ENCODE measurements at places on chromosomes 11 and 22.

DNA sequence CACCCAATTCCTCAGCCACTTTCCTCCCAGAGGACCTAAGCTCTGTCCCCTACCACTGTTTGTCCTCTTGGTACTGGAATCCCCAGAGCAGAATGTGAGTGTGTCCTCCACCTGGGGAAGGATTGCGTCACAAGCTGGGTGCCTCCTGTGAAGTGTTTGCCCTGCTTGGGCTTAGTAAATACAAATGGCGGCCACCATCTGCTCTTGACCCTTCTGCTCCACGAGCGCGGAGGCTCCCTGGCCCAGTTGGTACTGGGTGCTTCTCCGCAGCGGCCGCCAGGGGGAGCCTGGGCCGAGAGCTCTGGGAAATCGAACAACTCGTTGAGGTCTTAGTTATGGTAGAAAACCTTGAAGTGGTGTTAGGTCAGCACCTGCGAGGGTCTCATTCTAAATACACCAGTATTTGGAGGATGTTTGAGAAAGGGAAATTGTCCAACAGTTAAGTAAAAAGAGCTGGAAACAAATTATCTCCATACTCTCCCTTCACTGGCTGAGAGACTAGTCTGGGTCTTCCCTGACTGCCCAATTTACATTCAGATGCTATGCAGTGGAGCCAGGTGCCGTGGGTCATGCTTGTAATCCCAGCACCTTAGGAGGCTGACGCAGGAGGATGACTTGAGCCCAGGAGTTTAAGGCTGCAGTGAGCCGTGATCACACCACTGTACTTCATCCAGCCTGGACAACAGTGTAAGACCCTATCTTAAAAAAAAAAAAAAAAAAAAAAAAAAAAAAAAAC lies 74.6 kb upstream of the TEAD1 start:
- DNase-seq = no peak

DNA sequence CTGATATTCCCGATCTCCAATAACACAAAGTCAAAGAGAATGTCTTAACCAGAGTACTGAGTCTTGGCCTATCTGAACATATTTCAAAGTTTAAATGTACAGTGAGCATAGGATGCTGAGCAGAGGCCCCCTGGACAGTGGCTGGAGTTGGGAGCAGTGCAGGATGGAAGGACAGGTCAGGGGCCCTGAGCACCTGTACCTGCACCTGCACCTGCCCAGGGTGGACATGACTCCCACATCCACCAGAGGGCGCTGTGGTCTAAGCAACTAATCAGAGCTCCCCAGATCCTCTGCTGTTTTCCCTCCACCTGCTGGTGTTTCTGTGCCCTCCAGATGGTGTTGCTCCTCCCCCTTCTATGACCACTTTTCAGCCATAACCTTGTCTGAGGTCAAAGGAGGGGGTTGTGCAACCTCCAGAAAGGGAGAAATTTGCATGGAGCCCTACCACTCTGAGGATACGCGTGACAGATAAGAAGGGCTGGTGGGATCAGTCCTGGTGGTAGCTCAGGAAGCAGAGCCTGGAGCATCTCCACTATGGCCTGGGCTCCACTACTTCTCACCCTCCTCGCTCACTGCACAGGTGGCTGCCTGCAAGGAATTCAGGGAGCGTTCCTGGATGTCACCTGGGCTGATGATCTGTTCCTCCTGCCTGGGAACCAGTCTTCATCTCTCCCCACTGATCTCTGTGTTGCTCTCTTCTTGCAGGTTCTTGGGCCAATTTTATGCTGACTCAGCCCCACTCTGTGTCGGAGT lies 49.1 kb upstream of the VPREB1 start:
- peak; percentile 38 for DNase-seq

DNA sequence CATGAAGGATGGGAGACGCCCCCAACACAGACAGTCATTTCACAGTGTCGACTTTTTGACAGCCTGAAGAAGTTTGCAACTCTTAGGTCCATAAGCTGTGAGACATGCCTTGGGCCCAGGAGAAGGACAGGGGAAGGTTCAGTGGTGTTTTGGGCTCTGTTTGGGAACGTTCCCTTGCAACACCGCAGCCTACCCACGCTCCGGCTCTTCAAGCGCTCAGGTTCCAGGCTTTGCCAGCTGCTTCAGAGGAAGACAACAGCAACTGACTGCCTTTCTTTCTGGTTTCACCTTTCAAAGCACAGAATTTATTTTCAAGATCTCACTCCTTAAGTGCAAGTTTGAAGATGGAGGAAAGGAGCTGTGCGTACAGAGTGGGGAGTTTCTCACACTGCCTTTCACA lies 575.8 kb upstream of the B3GAT1 start:
- no peak for DNase-seq

- DNase-seq = peak; percentile 15
These were observed 1007.2 kb upstream of the RAG2 start for GRCh38 chr11:37605229-37605628.

DNA sequence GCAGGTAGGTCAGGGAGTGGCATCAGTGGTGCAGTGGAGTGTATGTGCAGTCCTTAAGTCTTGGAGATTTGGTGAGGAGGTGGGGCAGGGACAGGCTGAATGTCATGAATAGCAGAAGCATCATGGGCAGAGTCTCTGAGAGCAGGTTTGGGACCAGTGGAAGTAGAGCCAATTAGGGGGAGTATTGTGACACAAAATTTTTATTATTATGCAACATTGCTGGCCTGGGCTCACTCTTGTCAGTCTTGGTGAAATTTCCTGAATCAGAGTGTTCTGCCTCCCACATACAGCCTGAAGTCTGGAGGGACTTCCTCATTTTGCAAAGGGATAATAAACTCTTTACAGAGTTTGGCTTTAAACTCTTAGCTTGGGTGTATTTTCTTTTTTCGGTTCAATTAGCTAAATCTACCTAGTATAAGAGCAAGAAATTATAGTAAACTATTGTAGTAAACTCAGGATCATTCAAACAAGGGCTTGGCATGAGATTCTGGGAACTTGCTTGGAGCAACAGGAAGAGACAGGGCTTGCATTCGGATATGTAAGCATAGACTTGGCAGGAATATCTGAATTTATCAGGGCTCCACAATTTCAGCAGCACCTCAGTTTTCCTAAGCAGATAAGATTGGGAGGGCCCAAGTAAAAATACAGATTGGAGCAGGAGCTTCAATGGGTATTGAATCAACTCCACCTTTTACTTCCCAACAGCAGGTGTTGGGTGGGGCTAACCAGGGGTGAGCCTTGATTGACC lies 67.7 kb downstream of the FDX1 start:
- DNase-seq = no peak

- peak; percentile 19 for DNase-seq
These were observed 80.1 kb downstream of the ADAMTS15 start for GRCh38 chr11:130528298-130529261.

DNA sequence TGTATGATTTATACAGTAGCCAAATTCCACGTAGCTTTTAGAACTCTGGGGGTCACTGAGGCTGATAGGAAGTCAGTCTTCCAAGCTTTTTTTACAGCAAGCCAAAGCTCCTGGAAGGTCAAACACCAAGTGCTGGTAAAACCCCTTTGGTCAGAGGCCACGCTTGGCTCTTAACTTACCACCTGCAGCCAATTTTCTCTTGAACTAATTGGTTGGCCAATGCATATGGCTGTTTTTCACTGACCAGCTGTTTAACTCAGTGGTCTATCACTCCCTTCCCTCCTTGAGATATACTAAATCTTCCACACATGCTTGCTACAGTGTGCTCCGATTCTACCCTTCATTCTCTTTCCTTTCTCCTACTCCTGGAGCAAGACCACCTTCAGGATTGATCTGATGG lies 116.0 kb downstream of the FAR1 start:
- DNase-seq = no peak

- DNase-seq = no peak
These were observed 8.7 kb downstream of the MS4A15 start for GRCh38 chr11:60765355-60765754.

- no peak for DNase-seq
These were observed 110.2 kb upstream of the SESN3 start for GRCh38 chr11:95341221-95341620.

DNA sequence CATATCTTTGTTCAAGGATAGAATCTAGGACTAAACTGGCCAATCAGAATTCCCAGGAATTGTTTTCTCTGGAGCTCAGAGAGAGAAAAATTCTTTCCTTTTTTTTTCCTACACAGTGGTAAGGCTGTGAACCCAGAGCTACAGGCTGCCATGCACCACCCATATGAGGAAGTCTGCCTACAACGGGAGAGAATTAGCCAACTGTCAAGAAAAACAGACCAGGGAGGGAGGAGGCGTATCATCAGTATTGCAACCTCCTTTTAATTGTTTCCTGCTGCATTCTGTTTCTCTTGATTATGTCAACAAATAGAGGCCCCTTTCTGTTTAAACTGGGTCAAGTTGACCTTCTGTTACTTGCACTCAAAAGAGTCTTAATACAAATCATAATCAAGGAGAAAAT lies 176.5 kb upstream of the UBASH3B start:
- no peak for DNase-seq

GRCh38 chr11:15967166-15967565 lies 389.2 kb downstream of the SOX6 start:
- DNase-seq = no peak

GRCh38 chr22:28402060-28402459 lies 277.6 kb downstream of the TTC28 start:
- DNase-seq = no peak

GRCh38 chr11:94650756-94651155 lies 83.6 kb downstream of the PIWIL4 start:
- DNase-seq = peak; percentile 93

DNA sequence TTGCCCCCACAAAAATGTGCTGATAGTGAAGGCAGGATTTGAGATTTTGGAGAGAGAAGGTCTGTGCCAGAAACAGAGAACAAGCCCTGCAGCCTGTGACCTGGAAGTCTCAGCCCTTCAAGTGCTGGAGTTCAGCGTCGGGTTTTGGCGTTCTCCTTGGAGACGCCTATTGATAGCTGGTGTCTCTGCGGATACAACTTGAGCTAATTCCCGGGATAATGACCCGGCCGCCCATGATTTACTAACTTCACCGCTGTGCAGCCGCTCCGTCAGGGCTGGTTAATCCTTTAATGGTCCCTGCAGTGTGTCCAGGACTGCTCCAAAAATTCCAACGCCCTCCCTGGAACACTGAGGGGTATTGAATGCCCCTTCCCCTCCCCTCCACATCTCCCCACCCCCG lies 76.6 kb downstream of the WT1 start:
- DNase-seq = no peak

GRCh38 chr22:28893810-28894209 lies 10.4 kb downstream of the ZNRF3 start:
- DNase-seq = no peak

DNA sequence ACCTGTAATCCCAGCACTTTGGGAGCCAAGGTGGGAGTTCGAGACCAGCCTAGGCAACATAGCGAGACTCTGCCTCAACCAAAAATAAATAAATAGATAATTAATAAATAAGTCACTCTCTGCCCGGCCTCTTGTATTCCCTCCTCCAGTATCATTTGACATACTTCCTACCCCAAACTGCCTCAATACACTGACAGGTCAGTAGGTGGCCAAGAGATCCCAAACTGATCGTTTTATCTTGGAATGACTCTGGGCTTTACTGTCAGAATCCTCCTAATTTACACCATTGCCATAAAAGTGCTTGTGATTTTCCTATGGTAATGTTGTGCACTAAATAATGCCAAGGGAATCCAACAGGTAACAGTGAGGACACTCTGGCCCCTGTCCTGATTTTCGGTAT lies 94.2 kb downstream of the PDHX start:
- no peak for DNase-seq

- peak; percentile 21 for DNase-seq
These were observed 68.3 kb upstream of the TSPAN18 start for GRCh38 chr11:44658506-44658850.

- DNase-seq = no peak
These were observed 63.2 kb downstream of the ZBTB16 start for GRCh38 chr11:114122686-114123085.

DNA sequence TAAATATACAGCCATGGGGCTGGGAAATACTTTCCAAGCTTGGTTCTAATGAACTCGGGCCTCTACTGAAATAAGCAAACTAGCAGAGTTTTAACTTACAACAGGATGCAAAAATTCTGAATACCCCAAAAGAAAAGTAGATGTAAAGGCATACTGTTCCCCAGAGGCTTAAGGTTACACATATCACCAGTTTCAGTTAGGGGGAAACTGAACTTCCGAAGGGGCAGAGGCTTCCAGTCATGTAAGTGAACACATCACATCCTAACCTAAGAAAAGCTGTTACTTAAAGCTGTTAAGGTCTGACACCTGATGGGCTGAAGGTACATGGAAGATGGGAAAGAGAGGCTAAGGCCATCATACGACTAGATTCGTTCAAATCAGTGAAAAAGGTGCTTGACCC lies 2.3 kb downstream of the GAB2 start:
- no peak for DNase-seq

DNA sequence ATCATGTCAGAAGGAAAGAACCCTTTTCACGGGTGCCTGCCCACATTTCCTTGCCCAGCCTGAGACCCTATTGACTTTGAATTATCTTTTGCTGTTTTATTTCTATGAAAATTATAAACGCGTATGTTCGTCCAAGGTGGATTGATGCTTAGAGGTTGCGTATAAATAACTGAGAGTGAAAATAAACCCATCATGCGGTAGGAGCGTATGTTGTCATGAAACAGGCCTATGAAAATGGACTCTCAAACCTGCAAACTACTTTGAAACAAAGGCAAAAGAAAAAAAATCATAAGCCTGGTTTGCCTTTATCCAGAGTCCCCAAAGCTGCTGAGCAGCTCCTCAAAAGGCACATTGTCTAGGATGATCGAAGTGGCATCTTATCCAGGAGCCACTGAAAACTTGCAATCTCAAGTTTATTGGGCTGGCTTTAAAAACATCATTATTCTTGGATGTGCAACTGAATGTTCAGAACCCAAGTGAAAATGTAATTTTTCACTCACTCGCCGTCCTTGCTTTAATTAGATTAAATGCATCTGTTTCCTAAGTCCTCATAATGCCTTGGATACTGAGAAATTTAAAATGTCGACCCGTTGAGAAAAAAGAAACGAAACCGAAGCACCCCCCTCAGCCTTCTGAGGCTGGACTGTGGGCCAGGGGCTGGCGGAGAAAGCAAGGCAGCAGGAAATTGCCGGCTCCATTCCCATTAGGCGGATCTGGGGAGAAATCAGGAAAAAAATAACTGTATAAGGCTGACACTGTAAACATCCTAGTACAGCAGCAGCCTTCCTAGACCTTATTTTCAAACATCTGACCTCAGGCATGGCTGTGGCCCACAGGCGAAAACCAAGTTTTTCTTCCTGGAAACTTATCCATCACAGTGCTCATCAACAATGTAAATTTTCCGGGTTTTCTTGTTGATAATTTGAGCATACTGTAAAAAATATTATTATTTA lies 82.9 kb upstream of the PPARA start:
- DNase-seq = no peak

DNA sequence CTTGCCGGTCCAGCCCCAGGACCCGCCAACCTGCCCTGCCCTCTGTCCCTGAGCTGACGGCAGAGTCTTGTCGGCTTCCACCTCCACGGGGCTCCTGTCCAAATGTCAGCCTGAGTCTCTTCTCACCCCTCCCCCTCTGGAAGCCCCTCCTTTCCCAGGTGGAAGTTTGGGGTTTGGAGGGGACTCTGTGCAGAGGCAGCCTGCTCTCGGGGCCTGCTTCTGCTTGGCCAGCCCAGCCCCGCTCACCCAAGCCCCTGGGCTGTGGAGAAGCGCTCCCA lies 31.0 kb downstream of the CTTN start:
- no peak for DNase-seq

- DNase-seq = peak; percentile 81
These were observed 261.1 kb downstream of the SBF2 start for GRCh38 chr11:10032935-10033334.

GRCh38 chr11:14454861-14455632 lies 44.6 kb downstream of the COPB1 start:
- DNase-seq = peak; percentile 33

Data from fibroblast of upper back skin (primary cell).